ENCODE measurements at places on chromosomes 7 and 10. TPM values are rescaled to one million over a fixed set of nuclear protein-coding genes. Genes with fewer than 3 reads are reported as not detected.

NUTM2D gene
- total RNA-seq, result 4.1 TPM

MMP21 gene
- total RNA-seq, result 0.16 TPM

GIMAP8 gene
- 20.0 TPM for total RNA-seq

GRCh38 chr10:123913688-123914268 is 22.2 kb upstream of the CPXM2 start:
- DNase-seq, result peak; percentile 80

DNA sequence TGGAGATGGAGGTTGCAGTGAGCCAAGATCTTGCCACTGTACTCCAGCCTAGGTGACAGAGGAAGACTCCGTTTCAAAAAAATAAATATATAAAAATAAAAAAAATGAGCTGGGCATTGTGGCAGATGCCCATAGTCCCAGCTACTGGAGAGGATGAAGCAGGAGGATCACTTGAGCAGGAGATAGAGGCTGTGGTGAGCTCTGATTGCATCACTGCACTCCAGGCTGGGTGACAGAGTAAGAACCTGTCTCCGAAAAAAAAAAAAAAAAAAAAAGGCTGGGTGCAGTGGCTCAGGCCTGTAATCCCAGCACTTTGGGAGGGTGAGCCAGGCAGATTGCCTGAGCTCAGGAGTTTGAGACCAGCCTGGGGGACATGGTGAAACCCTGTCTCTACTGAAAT is 11.8 kb downstream of the ZNF487 start:
- peak; percentile 17 for DNase-seq

- DNase-seq, result no peak
Observed at GRCh38 chr7:76267107-76267893, 35.2 kb upstream of the HSPB1 start.

DNA sequence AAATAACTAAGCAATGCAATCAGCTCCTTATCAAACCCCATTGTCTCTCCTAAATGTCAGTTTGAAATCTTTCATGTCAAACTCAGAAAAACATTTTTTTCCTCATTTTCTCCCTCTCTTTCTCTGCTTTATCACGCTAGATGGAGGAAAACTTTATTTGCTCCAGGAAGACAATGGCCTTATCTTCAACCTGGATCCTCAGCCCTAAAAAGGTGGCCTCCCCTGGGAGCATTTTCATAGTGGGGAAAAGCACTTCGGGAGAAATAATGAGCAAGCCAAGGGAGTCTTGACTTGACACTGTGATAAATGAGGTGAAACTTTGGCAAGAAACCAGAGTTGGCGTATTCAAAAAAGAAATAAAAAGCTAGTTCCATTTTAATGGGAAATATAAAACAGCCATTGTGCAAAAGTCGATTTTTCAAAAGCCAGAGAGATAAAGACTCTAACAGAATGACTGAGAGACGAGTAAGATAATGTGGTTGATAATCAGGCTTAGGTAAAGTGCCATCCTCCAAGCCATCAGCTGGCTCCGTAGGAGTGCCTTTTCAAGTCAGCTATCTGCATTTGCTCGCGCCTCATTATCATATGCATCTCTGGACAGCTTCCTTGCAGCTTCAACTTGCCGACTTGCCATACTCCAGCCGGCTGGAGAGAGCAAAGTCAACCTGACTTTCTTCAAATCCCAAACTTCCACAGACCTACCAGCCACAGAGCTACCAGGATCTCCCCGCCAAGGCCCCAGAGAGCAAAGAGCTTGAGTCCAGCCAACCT is 19.9 kb downstream of the HABP2 start:
- no peak for DNase-seq

DNA sequence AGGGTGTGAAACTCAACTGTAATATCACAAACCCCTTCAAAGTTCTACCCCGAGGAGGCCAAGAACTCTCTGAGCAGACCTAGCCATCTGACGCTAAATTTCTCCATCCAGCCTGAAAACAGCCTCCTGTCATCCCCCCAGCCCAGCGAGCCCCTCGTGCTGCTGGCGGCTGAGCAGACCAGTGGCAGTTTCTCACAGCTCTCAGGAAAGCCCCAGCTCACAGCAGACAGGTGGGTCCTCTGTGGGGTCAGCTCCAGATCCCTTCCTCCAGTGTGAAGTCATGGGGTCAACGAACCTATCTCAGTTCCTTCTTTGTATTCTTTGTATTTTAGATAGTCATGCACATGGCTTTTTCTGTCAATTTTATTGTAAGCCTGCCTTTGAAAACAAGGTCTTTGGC is 7.8 kb downstream of the GARIN1A start:
- DNase-seq, result no peak

- DNase-seq, result no peak
Observed at GRCh38 chr7:35646289-35647023, 48.5 kb downstream of the HERPUD2 start.

GRCh38 chr10:5833814-5834213 is 20.6 kb upstream of the GDI2 start:
- no peak for DNase-seq

- no peak for DNase-seq
Observed at GRCh38 chr7:108097703-108098102, 32.5 kb downstream of the LAMB4 start.

DNA sequence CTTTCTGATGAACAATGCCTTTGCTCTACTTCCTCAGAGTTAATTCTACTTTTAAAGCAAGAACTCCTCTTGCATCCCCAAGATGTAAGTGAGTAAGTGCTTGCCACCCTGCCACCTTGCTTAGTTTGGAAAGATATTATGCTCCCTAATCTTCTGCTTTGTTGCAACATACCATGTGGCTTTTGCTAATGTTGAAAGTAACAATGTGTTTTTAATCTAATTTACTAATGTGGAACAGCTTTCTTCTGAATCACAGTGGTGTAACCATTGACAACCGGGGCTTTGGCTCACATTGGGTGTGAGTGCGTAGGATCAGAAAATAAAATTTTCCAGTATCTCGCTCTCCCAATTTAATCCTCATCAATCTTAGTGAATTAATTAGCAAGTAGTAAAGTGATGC is 254.1 kb upstream of the PTER start:
- DNase-seq, result no peak

- no peak for DNase-seq
Observed at GRCh38 chr7:157234271-157234670, 95.5 kb downstream of the UBE3C start.

Data from aorta (tissue), 5 donors.